CD14-positive monocyte (primary cell): ENCODE measurements at places on chromosomes 5 and 9.

- peak; percentile 83 for DNase-seq
These were observed 42.6 kb downstream of the ANKRD55 start for GRCh38 chr5:56190497-56190896.

DNA sequence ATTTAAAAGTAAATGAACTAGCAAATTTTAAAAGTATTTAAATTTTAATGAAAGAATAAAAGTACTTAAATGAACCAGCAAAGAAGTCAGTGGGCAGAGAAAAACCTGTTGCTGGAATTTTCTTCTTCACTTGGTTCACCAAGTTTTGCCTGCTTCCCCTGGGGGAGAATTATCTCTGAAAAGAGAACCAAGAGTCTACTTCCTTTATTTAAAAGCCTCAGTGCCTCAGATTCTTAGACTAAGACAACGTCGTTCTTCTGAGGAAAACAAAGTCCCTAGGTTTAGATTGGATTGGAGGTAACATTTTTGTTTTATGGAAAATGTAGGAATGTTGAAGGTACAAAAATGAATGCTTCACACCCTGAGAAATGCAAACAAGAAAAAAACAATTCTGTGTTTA lies 7.4 kb upstream of the KLF4 start:
- no peak for DNase-seq

DNA sequence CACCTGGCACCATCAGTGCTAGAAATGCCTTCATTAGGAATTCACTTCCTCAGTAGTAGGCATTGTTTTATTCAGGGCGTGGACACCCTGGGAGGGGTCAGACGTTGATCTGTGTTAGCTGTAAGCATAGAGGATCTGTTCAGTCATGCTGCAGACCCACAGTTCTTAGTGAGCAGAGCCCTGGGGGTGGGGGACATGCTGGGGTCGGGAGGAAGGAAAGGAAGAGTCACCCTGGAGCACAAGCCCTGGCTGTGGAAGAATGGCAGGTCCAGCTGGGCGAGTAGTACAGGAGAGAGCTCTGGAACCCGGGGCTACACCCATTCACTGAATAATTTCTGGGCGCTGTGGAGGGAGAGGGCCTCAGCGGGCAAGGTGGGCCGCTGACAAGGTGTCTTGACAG lies 172.5 kb downstream of the FSTL4 start:
- DNase-seq = no peak

DNA sequence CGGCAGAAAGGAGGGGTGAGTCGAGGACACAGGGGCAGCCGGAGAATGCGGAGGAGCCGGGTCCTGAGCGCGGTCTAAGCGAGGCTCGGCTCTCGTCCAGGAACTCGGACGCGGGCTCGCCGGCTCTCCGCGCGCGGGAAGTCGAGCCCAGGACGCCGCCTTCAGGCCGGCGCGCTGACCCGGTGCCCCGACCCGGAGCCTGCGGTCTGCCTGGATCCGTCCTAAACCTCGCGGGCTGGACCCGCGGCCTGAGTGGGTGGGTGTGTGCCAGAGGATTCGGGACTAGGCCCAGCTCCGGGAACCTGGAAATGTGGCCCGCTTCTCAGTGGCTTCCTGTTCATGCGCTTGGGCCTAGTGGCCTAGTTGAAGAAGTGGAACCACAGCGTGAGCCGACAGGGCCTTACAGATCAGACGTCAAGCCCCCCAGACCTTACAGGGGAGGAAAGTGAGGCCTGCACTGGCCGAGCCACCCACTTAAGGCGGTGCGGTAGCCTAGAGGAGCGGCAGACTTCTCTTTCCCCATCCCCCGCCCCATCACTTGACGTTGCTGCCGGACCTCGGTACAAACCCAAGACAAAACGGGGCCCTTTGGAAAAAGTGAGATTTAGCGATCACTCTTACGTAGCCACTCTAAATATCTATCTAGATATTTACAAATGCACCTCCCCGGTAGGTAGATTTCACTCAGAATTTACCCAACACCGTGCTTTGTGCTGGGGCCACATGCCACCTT lies 1.2 kb downstream of the CDKN2B-AS1 start:
- DNase-seq = peak; percentile 44

DNA sequence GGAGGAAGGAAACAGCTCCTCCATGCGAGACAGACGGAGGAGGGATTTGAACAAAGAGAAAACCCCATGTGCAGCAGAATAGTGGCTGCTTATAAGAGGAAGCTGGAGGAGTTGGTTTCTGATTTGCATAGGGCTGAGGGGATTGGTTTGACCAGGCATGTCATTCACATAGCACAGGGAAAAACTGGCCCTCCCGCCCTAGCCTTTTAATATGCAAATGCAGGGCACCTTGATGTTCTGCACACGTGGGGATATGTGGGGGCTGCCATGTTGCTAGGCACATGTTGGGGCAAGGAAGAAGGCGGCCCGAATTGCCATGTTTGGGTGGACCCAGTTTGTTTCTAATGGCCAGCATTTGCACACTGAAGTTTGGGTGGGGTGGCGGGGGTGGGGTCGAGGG lies 42.2 kb downstream of the OSMR start:
- DNase-seq = no peak

- no peak for DNase-seq
These were observed 40.4 kb upstream of the SMU1 start for GRCh38 chr9:33116860-33117259.

- DNase-seq = no peak
These were observed 16.4 kb upstream of the C5orf58 start for GRCh38 chr5:170216257-170216864.

GRCh38 chr5:72459089-72459661 lies 48.0 kb downstream of the ZNF366 start:
- no peak for DNase-seq

GRCh38 chr9:76868897-76869296 lies 37.0 kb downstream of the PRUNE2 start:
- DNase-seq = no peak

GRCh38 chr5:157072508-157072907 lies 13.6 kb upstream of the HAVCR1 start:
- no peak for DNase-seq

GRCh38 chr5:138789771-138790242 lies 36.6 kb downstream of the CTNNA1 start:
- DNase-seq = peak; percentile 26

DNA sequence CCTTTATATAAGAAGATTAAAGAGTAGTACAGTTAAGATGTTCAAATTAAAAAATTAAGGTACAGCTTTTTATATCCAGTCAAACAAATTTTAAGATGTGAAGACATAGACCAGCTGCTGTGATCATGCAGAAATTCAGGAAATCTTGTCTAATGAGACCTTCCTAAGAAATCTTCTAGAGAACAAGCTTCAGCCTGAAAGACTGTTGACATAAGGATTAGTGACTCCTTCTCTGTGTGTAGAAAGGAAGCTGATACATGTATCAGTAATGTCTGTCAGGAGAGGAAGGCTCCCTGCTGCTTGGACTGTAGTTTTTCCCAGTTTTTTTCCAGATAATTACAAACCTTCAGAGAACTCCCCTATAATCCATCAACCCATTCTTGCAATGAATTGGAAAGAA lies 75.8 kb upstream of the PCSK5 start:
- DNase-seq = no peak

DNA sequence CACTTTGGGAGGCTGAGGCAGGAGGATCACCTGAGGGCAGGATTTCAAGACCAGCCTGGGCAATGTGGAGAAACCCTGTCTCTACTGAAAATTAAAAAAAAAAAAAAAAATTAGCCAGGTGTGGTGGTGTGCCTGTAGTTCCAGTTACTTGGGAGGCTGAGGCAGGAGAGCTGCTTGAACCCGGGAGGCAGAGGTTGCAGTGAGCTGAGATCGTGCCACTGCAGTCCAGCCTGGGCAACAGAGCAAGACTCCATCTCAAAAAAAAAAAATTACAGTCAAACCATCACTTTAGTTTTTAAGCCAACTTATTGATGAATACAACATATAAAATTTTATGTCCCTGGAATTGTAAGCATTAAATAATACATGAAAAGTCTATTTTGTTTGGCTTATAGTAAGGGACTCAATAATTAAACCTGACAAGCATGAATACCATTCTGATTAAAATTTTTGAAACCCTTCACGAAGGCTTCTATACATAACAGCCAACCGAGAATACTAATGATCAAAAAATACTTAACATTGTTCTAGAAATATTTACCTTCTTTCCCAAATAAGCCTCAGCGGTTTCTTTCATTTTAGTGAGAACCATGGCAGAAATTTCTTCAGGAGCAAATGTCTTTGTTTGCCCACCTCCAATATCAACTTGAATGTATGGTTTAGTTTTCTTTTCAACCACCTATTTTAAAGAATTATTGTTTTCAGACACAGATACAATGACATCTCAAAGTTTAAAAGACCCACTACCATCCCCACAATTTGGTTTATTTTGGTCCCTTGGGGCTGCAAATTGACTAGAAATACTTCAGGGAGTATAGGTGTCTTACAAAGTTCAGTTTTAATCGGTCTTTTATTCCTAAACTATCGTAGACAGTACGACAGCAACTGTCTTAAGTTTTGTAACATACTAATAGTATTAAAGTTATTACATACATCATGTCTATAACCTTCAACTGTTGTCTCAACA lies 1.2 kb downstream of the HSPA5 start:
- DNase-seq = no peak

- DNase-seq = no peak
These were observed 73.4 kb downstream of the SGCD start for GRCh38 chr5:156400231-156400986.

DNA sequence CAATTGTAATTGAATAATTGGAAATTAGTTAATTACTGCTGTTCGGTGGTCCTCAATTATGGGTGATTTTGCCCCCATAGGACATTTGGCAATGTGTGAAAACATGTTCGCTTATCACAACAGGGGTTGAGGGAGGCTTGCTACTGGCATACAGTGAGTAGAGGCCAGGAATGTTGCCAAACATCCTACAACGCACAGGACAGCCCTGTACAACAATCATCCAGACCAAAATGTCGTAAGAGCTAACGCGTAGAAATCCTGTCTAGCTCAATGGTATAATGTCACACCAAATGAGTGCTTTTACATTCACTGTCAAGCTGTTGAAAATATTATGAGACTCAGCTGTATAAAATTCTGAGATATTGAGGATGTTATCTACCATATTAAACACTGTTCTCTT lies 464.4 kb upstream of the TUSC1 start:
- no peak for DNase-seq

DNA sequence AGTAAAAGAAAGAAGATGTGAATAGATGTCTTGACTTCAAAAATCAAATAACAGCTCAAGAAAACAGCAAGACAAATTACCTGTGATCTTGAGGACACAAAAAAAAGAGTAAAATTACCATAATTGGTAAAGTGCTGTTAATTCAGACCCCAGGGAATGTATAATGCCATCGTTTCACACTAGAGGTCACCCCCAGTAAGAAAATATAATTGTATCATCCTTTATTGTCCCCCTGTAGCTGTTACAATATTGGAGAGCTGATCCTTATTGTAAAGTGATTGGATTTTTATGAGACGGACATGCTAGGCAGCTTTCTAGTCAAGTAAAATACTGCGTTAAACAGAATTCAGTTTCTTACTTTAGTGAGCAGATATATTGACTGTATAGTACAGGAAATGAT lies 377.0 kb downstream of the TLE1 start:
- DNase-seq = no peak

GRCh38 chr5:120504057-120504456 lies 40.0 kb downstream of the PRR16 start:
- no peak for DNase-seq

DNA sequence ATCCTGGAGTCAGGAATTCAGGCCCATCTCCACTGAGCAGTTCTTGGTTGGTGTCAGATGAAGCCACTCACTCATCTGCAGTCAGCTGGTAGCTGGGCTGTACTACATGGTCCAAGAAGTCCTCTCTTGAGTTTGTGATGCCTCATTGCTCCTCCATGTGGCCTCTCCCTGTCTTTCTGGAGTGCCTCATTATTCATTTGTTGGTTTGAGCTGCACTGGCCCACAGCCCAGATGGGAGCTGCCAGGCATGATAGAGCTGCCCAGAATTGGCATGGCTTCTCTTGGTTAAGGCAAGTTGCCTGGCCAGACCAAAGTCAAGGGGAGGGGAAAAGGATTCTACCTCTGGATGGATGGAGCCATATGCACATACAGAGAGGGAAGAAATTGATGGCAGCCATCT lies 8.0 kb downstream of the PTCD2 start:
- no peak for DNase-seq

GRCh38 chr9:134698587-134699342 lies 57.2 kb downstream of the COL5A1 start:
- DNase-seq = peak; percentile 49

DNA sequence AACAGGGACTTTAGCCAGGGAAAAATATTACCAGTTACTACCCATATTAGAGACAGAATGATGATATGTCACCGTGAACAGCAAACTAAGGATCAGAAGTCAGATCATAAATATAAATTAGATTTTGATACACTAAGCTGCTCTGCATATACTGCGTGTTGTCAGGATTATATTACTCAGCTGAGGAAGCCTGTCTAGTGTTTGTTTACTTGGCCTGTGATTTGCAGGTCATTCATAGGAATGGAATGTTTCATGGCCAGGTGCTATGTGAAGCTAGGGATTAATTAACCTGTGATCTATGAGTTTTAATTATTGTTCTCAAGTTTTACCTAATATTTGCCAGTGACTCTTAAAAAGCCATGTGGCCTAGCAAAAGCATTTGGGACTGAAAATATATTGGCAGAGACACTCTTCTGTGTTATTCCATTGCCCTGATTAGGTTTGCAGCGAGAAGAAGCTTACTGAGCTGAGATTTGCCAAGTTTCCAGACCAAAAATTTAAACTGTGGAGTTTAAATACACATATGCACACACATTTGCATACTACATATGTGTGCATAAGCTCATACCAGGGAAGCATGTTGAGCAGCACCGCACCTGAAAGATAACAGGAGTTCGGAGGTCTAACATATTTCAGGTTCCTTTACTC lies 496.3 kb upstream of the GRIA1 start:
- DNase-seq = no peak

GRCh38 chr5:177457852-177458681 lies 11.5 kb downstream of the PRR7 start:
- no peak for DNase-seq

GRCh38 chr9:115278326-115279035 lies 160.5 kb upstream of the TNC start:
- no peak for DNase-seq

DNA sequence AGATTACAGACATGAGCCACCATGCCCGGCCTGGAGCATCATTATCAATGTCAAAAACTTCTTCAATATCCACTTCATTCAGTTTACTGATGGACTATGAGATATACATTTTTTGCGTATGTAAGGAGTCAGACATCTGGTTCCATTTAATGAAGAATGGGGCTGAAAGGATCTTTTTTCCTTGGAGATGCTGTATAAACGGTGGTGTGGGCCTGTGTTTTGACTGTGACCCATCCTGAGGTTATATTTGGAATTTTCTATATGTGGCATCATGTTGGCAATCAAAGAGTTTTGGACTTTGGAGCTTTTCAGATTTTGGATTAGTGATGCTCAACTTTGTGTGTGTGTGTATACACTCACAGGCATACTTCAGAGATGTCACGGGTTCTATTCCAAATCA lies 85.7 kb upstream of the FBXL17 start:
- no peak for DNase-seq

GRCh38 chr9:138010861-138011260 lies 133.3 kb downstream of the CACNA1B start:
- DNase-seq = no peak
